ENCODE measurements at places on chromosomes 1 and 21.

DNA sequence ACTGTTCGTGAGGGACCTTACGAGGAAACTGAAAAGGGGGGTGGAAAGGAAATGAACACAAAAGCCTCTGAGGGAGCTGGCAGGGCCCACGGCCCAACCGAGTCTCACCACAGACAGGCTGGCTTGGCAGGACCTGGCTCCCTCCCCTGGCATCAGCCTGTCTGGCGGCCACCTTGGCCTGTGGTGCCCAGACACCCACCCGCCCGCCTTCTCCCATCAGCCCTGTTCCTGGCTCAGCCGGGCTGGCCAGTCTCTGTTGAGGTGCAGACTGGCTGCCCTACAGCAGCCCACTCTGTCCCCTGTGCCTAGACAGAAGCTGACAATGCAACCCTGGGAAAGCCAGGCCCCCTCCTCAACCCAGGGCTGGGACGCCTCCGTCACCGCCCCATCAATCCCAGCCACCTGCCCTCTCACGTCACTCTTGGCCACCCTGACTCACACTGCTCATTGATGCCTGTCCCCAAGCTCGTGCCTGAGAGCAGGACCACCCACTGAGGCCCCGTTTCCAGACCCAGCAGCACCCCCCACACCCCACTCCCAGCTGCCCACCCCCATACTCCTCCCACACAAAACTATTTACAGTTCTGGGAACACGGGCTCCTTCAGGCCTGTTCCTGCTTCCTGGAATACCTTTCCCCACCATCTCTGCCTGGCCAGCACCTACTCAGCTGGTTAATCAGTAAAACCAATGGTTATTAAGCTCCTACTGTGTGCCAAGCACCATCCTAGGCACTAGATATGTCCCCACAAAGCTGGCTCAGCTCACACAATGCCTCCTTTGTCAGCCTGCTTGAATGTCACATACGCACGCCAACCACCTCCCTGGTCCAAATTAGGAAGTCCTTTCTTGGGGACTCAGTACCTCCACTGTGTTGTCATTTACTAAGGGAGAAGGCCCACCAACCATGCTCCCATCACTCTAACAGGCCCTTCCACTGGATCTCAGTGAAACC, 22.7 kb downstream of the SDC3 start:
- no peak overlapping the region for H3K4me3 ChIP-seq
- H3K27ac ChIP-seq, result no peak overlapping the region
- H3K4me1 ChIP-seq, result no peaks in the 10 kb centered on the region
- DNase-seq, result no peak
- H3K36me3 ChIP-seq, result no peaks in the 10 kb centered on the region

GRCh38 chr1:228136901-228137300, 3.2 kb upstream of the GUK1 start:
- no peak overlapping the region for H3K4me3 ChIP-seq
- DNase-seq, result peak; percentile 44

DNA sequence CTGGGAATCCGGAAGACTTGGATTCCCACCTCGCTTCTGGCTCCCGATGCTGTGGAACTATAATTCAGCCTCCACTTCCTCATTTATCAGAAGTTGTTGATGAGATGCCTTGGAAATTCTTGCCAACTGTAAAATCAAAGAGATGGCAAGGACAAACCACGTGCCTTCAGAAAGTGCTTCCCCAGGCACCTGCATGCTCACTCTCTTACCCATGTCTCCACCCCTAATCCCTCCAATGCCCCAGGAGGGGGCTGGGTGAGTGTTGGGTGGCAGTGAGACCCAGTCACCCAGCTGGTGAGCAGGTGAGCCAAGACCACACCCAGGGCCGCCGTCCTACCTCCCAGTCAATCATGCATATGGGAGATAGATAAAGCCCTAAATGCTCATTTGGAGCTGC, 160.8 kb downstream of the PSMG1 start:
- H3K4me1 ChIP-seq, result no peaks in the 10 kb centered on the region
- no peak overlapping the region for H3K4me3 ChIP-seq
- H3K27ac ChIP-seq, result no peak overlapping the region
- no peaks in the 10 kb centered on the region for H3K36me3 ChIP-seq
- no peaks in the 10 kb centered on the region for H3K27me3 ChIP-seq

- peaks cover 34% of the 10 kb centered on the region for H3K27me3 ChIP-seq
- DNase-seq, result peak; percentile 10
- H3K27ac ChIP-seq, result no peak overlapping the region
- no peaks in the 10 kb centered on the region for H3K36me3 ChIP-seq
Measured at GRCh38 chr1:48177257-48177656, 45.3 kb upstream of the SLC5A9 start.

GRCh38 chr1:155323729-155324036, 3.0 kb downstream of the RUSC1 start:
- peak; percentile 92 for DNase-seq
- peaks cover 21% of the 10 kb centered on the region for H3K4me1 ChIP-seq
- peak overlapping the region; percentile 83 for H3K27ac ChIP-seq
- peak overlapping the region; percentile 80 for H3K4me3 ChIP-seq
- no peaks in the 10 kb centered on the region for H3K27me3 ChIP-seq
- H3K36me3 ChIP-seq, result peaks cover 20% of the 10 kb centered on the region

GRCh38 chr1:108646648-108647269, 14.1 kb downstream of the HENMT1 start:
- H3K27me3 ChIP-seq, result no peaks in the 10 kb centered on the region
- H3K4me3 ChIP-seq, result no peak overlapping the region
- H3K27ac ChIP-seq, result no peak overlapping the region
- DNase-seq, result peak; percentile 46

DNA sequence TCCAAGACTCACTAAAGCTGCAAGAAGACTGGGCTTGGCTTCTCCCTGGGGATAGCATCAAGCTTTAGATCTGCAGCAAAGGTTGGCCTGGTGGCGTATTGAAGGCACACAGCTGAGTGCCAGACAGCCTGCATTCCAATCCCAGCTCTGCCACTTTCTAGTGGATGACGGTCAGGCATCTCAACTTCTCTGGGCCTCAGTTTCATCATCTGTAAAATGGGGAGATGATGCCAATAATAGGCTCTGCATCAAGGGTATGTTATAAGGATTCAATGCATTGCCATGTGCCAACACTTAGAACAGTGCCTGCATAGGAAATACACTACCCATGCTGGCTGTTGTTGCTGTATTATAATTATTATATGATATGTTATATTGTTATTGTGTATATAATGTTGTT, 220.4 kb downstream of the NPHP4 start:
- DNase-seq, result no peak
- no peaks in the 10 kb centered on the region for H3K36me3 ChIP-seq
- no peak overlapping the region for H3K27ac ChIP-seq
- H3K4me3 ChIP-seq, result no peak overlapping the region
- peaks cover 88% of the 10 kb centered on the region for H3K27me3 ChIP-seq

DNA sequence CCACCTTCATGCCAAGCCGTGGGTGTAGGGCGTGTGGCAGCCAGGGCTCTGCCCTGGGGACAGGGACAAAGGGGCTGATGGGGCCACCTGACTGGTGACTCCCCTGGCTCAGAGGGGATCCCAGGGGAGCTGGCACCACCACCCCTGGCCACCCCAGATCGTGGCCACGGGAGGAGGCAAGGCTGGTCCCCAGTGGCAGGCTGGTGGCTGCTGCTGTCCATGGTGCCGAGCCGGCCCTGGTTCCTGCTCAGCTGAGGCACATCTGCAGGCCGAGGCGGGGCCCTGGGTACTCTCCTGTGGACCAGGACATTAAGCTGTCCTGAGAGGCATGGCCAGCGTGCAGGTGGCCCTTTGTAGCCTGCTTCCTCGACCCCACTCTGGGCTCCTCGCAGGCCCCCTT, 6.5 kb downstream of the PLCH2 start:
- no peaks in the 10 kb centered on the region for H3K36me3 ChIP-seq
- DNase-seq, result no peak
- H3K4me1 ChIP-seq, result no peaks in the 10 kb centered on the region
- no peak overlapping the region for H3K4me3 ChIP-seq
- H3K27me3 ChIP-seq, result no peaks in the 10 kb centered on the region

- DNase-seq, result peak; percentile 25
- H3K4me1 ChIP-seq, result peaks cover 23% of the 10 kb centered on the region
- H3K27me3 ChIP-seq, result no peaks in the 10 kb centered on the region
- no peak overlapping the region for H3K4me3 ChIP-seq
- no peaks in the 10 kb centered on the region for H3K36me3 ChIP-seq
Measured at GRCh38 chr1:192631749-192632148, 4.2 kb upstream of the RGS13 start.

DNA sequence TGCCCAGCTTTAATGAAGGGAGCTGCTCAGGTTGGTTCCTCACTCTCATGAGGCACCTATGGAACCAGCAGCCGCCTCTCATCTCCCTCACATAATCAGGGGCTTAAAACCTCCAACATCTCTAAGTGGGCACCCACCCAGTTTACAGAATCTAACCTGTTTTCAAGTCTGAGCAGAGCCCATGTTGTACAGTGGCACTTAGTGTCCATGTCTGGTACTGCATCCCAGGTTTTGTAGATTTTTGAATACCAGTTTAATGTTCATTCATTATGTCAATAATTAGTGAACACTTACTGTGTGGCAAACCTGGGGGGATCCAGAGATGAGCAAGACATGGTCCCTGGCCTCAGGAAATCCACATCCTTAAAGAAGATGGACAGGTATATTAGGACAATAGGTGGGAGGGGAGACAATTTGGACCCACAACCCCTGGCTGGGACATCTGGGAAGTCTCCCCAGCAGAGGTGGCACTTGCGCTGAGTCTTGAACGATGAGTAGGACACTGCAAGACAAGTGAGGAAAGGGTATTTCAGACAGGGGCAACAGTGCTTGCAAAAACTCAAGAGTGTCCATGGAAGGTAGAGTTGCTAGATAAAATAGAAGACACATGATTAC, 83.3 kb downstream of the LACTBL1 start:
- peak; percentile 66 for DNase-seq
- peaks cover 3% of the 10 kb centered on the region for H3K36me3 ChIP-seq
- H3K4me3 ChIP-seq, result no peak overlapping the region
- H3K27me3 ChIP-seq, result no peaks in the 10 kb centered on the region
- no peak overlapping the region for H3K27ac ChIP-seq

DNA sequence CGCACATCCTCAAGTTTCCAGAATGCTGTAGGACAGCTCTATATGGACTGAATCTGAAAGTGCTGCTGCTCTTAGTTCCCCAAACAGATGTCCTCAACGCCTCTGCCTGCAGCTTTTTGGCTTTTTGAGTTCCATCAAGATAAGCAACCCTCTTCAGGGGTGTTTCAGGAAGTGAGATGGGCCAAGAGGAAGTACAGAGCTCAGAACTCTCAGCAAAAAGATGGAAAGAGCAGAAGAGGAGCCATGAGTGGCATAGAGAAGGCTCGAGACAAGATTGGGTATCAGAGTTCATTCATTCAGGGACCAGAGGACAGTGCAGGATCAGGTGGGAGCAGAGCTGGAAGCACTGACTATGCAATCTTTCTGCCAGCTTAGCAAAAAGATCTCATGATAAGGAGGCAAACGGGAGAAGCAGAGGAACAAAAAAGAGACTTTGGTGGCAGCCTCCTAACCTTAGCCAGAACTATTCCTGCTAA, at the start of the genes ADORA3 and TMIGD3:
Gene ADORA3, minus strand, starts transcription at position 49 of the 476 bp plus-strand sequence. CDS start 279 bp downstream, outside the sequence.
Gene TMIGD3, minus strand, starts transcription at position 49 of the 476 bp plus-strand sequence. CDS start 279 bp downstream, outside the sequence.
- DNase-seq, result no peak
- no peaks in the 10 kb centered on the region for H3K27me3 ChIP-seq
- peaks cover 12% of the 10 kb centered on the region for H3K4me1 ChIP-seq
- no peak within 1 kb of the TSS for H3K27ac ChIP-seq
- H3K4me3 ChIP-seq, result no peak within 1 kb of the TSS

DNA sequence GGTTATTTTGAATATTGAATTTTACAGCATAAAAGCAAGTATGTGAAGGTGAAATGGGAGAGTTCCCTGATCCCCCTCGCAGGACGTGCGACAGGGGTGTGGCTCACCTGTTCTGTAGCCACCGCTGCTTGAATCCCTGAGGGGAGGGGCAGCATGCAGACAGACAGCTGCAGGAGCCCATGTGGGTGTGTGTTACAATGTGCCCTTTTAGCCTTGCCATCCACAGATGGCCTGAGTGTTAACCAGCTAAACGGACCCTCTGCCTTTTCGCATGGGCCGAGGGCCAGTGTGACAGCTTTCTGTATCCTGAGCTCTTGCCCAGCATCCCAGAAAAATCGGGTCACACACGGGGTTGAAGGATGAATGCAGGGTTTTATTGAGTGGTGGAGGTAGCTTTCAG, 43.3 kb downstream of the JAM2 start:
- no peak overlapping the region for H3K4me3 ChIP-seq
- H3K27me3 ChIP-seq, result no peaks in the 10 kb centered on the region
- H3K27ac ChIP-seq, result no peak overlapping the region
- no peak for DNase-seq

Data from PC-3 (cell line).